Lower lobe of right lung (tissue), 2 donors: ENCODE measurements at places on chromosomes 7 and 10. TPM values are rescaled to one million over a fixed set of nuclear protein-coding genes. Genes with fewer than 3 reads are reported as not detected.

GRCh38 chr10:96831200-96831866 lies 765 bp upstream of the LCOR start:
- DNase-seq = no peak

GRCh38 chr7:68785036-68785435 lies 813.2 kb upstream of the AUTS2 start:
- DNase-seq = no peak

GRCh38 chr7:98249106-98249505 lies 2.9 kb downstream of the TECPR1 start:
- no peak for DNase-seq

DNA sequence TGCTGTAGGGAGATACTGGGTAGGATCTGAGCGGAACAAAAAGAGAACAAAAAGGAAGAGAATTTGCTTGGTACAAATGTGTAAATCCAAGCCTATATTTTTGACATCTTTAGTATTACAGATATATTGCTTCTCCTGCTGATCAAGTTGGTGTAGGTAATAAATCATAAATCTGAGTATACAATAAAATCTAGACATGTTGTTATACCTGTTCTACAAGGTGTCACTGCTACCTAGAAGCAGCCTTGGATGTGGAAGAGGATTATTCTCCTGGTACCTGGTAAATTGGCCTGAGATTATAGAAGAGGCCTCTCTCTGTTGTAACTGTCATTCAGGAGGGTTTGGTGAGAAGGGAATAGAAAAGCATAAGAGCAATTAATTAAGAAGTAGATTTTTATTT lies 89.9 kb upstream of the LSM8 start:
- DNase-seq = no peak

Gene MRPS24
- 58.2 TPM for total RNA-seq

- no peak for DNase-seq
Observed at GRCh38 chr7:20980232-20980631, 193.5 kb upstream of the SP8 start.

Gene HPSE2
- 0.77 TPM for total RNA-seq

GRCh38 chr10:71203124-71203523 lies 9.2 kb upstream of the UNC5B start:
- no peak for DNase-seq

- DNase-seq = no peak
Observed at GRCh38 chr7:149751043-149751775, 22.2 kb downstream of the ZNF467 start.

Gene MEPCE
- total RNA-seq = 36.3 TPM

Gene FAM107B
- 75.4 TPM for total RNA-seq

GRCh38 chr7:70457883-70458680 lies 673.9 kb upstream of the GALNT17 start:
- no peak for DNase-seq

- no peak for DNase-seq
Observed at GRCh38 chr7:18866359-18867036, 250.9 kb downstream of the TWIST1 start.

Gene MTG1
- 41.7 TPM for total RNA-seq

DNA sequence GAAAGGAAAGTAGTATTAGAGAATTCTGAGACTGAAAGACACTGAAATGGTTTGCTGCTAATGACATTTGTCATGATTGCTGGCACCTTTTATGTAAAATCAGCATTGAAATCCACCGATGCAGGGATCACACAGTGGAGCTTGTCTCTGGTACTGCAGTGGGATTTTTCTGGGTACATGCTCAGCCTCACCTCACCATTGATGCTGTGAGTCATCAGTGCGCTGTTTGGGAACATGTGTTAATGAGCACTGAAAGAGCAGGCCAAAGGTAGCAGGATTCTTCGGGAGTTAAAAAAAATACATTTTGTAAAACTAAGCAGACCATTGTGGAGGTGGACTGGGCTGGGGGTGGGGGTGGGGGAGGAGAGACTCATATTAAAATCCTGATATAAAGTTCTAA lies 174.9 kb downstream of the CREB5 start:
- no peak for DNase-seq

Gene PTPN12
- total RNA-seq = 164 TPM

DNA sequence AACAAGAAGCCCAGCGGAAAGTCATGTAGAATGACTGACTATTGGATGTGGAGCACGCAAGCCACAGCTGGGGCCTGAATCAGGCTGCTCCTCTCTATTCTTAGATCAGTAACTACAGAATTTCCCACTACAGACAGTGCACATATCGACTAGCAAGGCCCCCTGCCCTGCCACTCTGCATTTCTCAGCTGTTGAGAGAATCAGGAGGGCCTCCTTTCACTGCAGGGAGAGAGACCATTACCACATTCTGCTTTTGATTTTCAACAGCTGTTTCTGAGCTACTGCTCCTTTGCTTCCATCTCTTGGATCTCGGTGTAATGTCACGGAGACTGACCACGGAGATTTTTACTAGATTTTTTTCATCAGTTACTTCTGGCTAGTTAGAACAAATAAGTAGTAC lies 73.8 kb downstream of the PON1 start:
- DNase-seq = no peak

- DNase-seq = no peak
Observed at GRCh38 chr10:16984242-16984641, 145.4 kb downstream of the CUBN start.

DNA sequence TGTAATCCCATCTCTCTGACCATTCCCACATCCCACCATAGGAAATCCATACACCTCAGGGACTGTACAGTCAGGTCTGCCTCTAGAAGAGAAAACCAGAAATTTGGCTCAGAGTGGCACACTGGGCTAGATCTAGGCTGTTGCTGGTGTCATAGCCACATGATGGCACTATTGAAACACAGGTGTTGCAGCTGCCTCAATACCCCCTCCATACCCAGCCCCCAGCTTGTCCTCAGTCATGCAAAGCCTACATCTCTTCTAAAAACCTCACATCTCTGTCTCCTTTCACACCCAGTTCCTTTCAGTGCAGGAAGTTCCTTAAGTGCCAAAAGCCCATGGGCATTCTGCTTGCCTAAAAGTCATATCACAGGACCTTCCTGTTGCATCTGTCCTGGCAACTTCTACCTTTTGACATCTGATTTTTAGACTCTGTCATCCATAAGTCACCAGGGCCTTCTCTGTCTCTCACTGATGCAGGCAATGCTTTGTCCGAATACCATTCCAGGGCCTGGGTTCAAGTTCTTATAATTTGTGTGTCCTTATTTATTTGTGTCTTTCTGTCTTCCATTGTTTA lies 27.0 kb upstream of the HIBADH start:
- no peak for DNase-seq

Gene LBX1
- not detected for total RNA-seq

- no peak for DNase-seq
Observed at GRCh38 chr7:37546677-37547076, 98.0 kb upstream of the ELMO1 start.

- DNase-seq = no peak
Observed at GRCh38 chr10:119737823-119738222, 12.0 kb downstream of the INPP5F start.

GRCh38 chr7:142805350-142806021 lies 34.7 kb downstream of the PRSS2 start:
- no peak for DNase-seq

Gene CHCHD2
- 199 TPM for total RNA-seq

Gene AKAP9
- 93.7 TPM for total RNA-seq

Gene PRR15
- total RNA-seq = 4.1 TPM

Gene PRKG1
- total RNA-seq = 23.6 TPM

Gene RPEL1
- 0.30 TPM for total RNA-seq

Gene HMX3
- not detected for total RNA-seq

- no peak for DNase-seq
Observed at GRCh38 chr7:46746695-46747687, 825.9 kb upstream of the IGFBP3 start.

Gene TLL2
- not detected for total RNA-seq

- no peak for DNase-seq
Observed at GRCh38 chr10:110498982-110499795, 1.5 kb downstream of the DUSP5 start.

Gene CEP55
- 1.4 TPM for total RNA-seq

DNA sequence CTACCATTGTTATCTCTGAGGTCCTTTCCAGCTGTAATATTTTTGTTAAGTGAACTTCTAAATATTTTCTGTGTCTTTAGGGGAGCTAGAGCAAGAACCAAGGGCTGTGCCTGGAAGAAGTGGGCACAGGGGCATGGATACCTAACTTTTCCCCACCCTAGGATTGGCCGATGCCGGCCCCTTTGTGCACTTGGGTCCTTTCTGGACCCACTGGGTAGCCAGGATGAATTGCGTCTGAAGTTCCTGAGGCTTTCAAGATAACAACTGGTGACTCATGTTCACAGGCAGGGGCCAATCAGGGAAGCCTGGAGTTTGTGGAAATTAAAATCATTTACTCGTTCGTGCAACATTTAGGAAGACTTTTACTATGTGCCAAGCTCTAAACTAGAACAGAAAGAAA lies 758 bp downstream of the DPCD start:
- no peak for DNase-seq

DNA sequence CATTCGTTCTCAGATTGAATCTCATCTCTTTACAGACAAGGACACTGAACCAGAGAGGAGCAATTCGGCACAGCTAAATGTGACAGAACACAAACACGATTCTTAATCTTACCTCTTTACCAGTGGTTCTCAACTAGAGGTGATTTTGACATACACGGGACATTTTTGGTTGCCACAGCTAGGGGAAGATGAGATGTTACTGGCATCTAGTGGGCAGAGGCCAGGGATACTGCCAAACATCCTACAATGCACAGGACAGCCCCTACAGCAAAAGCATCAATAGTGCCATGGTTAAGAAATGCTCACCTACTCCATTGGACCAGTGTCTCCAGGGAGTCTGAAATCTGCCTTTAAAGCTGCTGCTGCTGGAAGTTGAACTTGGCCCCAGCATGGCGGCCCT lies 27.3 kb downstream of the PDE1C start:
- no peak for DNase-seq

GRCh38 chr10:51083356-51083853 lies 9.1 kb downstream of the PRKG1 start:
- no peak for DNase-seq

DNA sequence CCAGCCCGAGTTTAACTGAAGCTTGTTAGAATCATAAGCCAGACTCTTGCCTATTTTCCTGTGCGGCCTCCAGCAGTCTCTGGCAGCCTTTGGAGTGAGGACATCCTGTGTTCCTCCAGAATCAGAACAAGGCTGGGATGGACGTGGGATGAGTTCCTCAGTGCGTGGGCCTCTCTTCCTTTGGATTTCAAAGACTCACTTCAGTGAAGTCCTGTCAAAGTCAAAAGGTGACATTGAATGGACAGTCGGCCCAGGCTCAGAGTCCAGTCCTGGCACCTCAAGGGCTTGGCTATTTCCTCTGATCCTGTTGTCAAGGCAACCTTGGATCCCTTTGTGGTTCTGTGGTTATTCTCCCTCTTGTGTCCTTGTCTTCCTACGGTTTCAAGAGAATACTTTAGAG lies 21.4 kb upstream of the SMC3 start:
- DNase-seq = no peak

Gene HNRNPH3
- 117 TPM for total RNA-seq

GRCh38 chr7:33196221-33196620 lies 66.9 kb downstream of the BBS9 start:
- DNase-seq = no peak

DNA sequence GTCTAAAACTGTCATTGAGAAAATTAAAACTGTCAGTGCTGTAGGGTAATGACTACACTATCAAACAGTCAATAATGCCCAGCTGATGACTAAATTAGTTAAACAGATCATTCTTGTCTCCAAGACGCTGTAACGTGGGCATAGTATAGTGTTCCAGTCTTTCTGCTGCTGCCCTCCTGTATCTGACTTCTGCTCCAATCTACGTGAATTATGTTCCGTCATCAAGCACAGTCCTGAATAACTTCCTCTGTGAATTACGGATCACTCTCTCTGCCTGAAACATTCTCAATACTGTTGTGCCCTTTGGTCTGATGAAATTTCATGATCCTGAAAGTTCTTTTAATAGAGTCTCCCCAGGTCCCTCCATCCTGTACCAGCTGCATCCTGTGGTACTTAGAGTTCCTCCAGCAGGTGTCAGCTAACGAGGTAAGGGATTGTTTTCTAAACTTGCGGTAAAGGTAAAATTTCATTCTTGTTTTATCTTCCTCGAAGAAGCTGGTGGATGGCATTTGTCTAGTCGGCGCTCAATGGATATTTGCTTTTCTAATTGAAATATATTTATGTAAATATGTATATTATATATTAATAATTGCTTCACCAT lies 393.5 kb upstream of the ADARB2 start:
- no peak for DNase-seq

DNA sequence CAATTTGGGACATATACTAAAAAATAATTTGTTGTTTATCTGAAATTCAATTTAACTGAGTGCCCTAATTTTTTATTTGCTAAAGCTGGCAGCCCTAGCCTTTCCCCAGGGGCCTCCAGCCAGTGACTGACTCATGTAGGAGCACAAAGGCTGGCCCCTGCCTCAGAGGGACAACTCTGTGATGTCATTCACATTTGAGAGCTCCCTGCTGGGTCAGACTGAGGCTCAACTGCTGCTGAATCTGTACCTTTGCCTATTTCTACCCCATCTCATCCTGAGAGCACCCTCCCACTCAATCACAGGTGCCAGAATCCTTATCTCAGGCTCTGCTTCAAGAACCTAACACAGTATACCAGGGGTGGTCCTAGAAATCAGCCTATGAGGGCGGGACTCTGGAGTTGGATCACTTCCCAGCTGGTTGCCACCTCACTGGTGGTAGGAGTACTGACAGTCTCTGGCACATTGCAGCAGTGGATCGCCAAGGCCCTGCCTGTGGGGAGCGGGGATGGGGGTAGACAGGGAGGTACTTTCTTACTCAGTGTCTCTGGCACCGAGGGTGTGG lies 11.6 kb downstream of the GCK start:
- no peak for DNase-seq

DNA sequence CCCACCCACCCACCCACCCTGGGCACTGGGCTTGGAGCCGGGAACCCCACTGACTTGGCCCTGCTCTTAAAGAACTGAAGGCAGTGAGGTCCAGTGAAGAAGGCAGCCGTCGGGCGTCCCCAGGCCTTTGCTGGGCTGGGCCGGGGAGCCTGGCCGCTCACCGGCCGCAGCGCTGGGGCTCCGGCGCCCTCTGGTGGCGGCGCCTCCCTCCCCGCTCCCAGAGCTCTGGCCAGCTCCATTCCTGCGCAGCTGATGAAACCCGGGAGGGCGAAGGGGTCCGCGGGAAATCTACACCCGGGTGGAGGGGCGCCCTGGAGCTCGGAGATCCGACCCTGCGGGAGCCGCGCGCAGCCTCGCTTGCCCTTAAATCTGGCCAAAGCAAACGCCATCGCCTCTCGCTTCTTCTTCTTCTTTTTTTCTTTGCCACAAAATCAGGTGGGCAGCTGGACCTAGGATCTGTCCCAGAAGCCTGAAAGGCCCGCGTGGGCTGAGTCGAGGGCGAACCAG lies 1.7 kb upstream of the CXCL12 start:
- DNase-seq = no peak

DNA sequence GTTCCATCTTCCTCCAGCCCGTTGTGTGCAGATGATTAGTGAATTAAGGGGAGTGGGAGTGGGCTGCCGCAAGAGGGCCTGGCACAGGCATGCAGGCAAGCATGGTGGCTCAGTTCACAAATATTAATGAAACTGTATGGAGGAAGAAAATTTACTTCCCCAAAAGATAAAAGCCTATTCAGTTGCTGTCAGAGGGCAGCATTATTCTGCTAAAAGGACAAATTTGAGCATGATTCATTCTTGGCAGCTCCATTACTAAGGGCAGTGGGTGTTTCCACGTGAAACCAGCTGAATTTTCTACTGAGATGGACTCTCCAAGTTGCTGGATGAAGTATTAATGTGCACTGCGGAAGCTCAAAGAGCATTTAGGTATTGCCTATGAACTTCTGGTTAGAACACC lies 90.9 kb upstream of the WDR11 start:
- no peak for DNase-seq
